Fibroblast of lung (primary cell): ENCODE measurements at places on chromosomes 1 and 21.

DNA sequence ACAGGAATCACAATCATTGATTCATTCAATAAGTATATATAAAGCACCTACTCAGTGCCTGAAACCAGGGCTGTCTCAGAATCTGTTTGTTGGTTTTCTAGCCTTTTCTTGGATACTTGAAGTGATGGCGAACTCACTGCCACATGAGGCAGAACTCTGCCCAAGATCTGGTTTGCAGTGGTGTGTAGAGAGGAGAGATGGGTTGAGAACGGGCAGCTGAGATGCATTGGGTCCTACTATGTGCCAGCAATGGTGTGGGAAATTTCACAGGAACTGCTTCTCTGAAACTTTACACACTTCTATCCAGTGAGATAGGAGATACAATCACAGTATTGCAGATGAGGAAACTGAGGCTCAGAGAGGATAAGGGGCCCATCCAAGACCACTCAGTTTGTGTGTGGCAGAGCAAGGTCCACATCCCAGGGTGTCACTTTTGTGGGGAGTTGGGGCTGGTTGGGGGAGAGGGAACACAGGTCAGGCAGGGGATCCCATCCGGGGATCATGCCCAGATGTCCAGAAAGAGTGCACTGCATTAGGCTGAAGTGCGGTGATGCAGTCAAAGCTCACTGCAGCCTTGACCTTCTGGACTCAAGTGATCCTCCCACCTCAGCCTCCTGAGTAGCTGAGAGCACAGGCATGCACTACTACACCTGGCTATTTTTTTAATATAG is 83.7 kb upstream of the IFFO2 start:
- no peak for DNase-seq

- no peak for DNase-seq
Measured at GRCh38 chr1:150964164-150964489, 10.5 kb downstream of the CERS2 start.

- DNase-seq = no peak
Measured at GRCh38 chr1:9312168-9312720, 19.6 kb downstream of the SPSB1 start.

DNA sequence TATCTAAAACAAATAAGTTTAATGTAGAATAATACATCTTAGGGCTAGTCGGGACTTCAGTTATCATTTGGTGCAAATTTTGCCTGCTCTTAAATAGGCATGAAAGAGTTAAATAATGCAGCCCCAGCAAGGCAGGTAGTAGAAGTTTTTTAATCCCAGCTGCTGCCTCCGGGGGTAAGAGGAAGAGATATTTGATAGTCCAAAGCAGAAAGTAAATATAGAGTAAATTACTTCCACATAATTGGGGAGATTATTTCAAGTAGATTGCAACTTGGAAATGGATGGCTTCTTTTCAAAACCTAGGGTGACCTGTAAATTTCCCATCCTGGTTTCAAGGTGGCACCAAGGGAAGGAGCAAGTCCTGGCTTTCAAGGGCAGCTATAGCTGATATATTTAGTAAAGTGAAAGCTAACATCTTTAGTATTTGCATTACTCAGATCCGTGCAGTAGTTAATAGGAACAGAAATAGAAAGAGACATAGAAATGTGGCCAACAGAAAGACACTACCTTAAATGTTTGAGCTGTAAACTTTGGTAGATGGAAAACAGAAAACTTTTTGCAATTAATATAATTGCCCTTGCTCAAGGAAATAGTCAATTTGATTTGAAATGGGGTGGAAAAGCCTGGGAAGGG is 109.1 kb downstream of the LMO4 start:
- DNase-seq = no peak

DNA sequence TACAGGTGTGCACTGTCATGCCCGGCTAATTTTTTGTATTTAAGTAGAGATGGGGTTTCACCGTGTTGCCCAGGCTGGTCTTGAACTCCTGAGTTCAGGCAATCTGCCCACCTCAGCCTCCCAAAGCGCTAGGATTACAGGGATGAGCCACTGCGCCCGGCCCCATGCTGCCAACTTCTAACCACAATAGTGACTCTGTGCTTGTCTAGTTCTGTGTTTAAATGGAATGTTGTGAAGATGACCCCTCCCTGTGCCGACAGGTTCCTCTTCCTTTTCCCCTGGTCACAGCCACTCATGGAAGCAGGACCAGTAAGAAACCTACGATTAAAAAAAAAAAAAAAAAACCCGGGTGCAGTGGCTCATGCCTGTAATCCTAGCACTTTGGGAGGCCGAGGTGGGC is 4.7 kb downstream of the MAP1LC3C start:
- DNase-seq = no peak

DNA sequence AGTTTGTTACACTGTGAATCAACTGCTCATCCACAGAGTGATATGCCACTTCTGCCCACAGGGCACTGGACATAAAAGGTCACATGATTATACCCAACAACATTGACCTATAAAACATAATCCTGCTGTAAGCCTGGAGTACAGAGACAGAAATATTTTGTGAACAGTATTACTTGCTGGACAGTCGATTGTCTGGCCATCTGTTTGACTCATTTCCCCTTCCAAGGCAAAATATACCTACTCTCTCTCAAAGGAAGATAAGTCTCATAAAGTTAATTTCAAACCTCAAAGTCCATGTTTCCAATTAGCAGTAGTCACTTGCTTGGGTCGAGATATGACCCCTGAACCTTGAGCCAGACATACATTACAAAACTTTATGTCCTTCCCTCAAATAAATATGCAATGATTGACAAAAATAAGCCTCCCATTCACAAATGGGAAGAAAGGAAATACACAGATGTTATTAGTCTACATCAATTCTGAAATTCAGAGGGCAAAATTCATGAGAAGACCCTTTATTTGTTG is 39.3 kb upstream of the RGS18 start:
- DNase-seq = no peak

DNA sequence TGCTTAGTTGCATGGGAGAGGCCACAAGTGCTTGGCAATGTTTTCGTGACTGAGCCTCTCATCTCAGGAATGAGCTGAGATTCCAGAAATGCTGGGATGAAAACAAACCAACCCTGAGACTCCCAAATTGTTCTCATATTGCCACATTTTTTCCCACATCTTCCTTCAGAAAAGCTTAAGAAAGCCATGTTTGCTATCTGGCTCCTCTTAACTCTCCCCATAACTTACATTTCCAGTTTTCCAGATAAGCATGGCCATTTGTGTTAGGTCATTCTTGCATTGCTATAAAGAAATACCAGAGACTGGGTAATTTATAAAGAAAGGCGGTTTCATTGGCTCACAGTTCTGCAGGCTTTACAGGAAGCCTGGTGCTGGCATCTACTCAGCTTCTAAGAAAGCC is 17.2 kb downstream of the DSCAM start:
- DNase-seq = peak; percentile 20

GRCh38 chr1:229509576-229509975 is 1.4 kb upstream of the NUP133 start:
- peak; percentile 10 for DNase-seq

- DNase-seq = peak; percentile 31
Measured at GRCh38 chr21:14383596-14384180, 742 bp upstream of the HSPA13 start.

GRCh38 chr1:233647073-233647472 is 33.2 kb downstream of the KCNK1 start:
- peak; percentile 33 for DNase-seq

DNA sequence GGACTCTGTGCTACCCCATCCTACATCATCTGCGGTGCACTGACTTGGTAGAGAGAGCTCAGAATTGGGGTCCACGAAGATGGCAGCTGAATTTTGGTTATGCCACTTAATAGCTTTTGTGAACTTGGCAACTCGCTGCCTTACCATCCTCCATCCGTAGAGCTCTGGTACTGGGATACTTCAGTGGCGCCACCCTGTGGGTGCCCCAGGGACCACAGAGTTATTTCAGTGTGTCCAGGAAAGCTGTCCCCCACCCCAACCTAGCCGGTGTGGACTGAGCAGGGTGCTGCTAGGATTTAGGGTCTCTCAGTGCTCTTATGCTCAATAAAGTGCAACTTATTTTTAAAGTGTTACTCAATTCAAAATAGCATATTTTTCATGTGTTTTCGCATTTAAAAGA is 9.0 kb upstream of the USF1 start:
- DNase-seq = no peak

DNA sequence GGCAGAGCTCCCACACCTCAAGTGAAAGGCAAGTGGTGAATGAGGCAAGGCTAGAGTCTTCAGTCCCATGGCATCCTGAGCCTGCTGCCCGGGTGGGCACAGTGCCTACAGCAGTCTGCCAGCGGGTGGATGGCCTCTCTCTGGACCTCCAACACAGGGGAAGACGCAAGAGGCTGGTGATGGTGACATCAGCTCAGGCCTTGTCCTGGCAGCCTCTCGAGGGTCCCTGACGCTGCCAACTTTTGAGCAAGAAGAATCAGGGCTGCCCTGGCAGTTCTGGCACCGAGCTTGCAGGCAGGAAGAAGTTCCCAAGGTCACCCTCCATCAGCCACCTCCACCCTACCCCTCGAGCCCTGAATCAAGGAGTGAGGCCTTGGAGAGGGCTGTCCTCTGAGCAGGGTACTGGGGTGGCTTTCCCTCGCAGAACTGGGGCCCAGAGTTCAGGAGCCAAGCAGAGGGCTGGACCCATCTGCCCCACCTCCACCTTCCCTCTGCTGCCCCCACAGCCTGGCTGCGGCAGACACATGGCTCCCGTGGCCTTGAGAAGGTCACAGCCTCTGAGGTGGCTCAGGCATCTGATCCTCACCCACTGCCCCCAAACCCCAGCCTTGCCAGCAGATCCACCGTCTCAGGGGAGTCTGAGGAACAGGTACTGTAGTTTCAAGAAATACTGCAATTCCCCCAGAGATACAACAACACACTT is 5.8 kb downstream of the RAP1GAP start:
- no peak for DNase-seq

GRCh38 chr1:157176016-157176415 is 37.8 kb upstream of the ETV3 start:
- DNase-seq = no peak

- no peak for DNase-seq
Measured at GRCh38 chr1:119462964-119463363, 44.0 kb upstream of the HSD3B1 start.

DNA sequence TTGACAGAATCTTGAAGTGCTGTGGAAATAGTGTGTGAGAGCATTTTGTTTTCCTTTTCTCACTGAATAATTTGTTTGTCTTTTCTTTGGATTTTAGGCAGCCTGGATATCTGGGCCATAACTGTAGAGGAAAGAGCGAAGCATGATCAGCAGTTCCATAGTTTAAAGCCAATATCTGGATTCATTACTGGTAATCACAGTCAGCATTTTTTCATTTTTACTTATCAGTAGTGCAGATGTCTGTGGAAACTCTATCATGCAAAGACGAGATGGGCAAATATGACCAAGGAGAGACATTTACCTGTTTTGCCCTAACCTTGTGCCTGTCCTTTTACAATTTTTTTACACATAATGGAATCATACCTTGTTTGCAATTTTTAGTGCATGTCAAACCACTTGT is 78.8 kb downstream of the ITSN1 start:
- DNase-seq = no peak

DNA sequence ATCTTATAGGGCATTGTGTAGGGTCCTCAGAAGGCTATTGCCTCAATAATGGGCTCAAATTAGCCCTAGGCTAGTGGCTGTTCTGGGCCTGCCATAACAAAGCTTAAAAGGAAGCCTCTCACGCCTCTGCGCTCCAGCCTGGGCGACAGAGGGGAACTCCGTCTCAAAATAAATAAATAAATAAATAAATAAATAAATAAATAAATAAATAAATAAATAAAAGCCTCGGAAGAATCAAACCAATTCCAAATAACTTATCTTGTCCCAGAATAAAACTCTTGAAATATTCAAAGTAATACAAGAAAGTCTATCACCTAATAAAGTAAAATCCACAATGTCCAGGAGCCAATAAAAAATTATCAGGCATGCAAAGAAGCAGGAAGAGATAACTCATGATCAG is 14.4 kb upstream of the ALDH9A1 start:
- no peak for DNase-seq

- DNase-seq = no peak
Measured at GRCh38 chr1:207821464-207822045, 69.7 kb downstream of the CD46 start.

GRCh38 chr1:94178901-94179300 is 58.0 kb upstream of the ABCA4 start:
- no peak for DNase-seq

DNA sequence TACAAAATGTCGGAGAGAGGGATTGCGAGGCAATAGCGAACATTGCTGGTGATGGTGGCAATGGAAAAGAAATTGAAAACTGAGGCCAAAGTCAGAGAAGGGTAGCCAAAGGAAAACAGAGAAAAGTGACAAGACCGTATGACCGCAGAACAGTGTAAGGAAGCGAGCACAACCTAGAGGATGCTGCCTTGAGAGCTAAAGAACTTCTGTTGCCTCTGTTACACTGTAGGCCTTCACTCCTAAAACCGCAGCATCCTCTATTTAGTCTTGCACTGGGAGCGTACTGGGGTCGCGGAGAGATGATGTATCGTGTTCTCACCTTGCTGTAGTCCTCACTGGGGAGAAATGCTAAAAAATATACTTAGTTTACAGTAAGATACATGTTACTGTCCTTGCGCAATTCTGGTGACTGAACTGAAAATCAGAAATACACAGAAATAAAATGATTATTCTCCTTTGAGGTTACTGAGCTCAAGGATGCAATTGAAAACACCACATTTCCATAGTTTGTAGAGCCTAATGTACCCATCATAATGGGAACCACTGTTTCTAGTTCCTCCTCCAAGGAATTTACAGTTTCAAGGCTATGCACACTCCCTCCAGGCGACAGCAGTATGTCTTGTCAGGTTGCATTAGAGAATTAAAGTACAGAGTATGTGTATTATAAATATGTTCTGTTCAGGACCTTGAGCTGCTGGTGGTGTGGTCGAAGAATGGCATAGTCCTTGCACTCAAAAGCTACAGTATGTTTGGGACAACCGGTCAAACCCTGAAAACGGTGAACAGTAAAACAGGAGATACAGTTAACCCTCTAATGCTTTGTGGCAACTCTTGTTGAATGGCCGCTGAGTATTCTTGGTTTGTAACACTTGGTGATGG is 1.3 kb downstream of the NEK7 start:
- peak; percentile 52 for DNase-seq

GRCh38 chr1:86430376-86430775 is 6.4 kb downstream of the CLCA2 start:
- no peak for DNase-seq

DNA sequence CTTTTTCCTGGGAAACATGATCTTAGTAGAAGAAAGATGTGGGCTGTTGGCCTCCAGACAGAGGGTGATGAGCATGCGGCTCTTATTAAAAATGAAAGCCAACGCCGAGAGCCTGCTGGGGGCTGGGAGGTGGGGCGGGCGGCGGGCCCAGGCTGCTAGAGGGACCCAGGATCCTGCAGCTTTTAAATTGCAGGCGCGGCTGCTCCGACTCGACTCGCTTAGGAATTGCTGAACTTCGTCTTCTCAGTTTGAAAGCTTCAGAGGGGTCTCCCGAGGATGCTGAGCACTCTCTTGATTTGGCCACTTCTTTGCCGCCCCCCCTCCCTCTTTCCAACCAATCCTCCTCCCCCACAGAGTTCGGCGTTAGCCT is 1.2 kb downstream of the AGPAT3 start:
- DNase-seq = peak; percentile 60

DNA sequence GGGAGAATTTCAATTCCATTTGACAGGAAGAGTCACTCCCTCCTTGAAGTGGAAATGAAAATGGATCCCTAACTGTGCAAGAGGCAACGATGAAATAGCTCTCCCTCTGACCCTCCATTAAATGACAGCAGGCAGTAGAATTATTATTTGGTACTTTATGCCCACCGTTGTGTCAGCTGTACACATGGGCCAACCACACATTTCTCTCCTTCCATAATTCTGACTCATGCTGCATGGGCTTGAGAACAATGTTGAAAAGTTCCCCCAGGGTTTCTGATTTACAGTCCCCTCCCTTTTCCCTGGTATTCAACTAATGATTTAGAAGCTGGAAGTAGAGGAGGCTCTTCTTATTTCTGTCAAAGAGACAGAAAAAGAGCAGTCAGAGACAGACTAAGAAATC is 103.5 kb downstream of the RGS7 start:
- DNase-seq = peak; percentile 12
